T-cell (primary cell): ENCODE measurements at places on chromosomes 5 and 9. TPM values are rescaled to one million over a fixed set of nuclear protein-coding genes. Genes with fewer than 3 reads are reported as not detected.

Gene ANKRD33B
- 3.3 TPM for total RNA-seq

Gene FGF18
- 0.18 TPM for total RNA-seq

Gene FAM53C
- total RNA-seq, result 25.5 TPM

Gene PAX5
- 12.4 TPM for total RNA-seq

DNA sequence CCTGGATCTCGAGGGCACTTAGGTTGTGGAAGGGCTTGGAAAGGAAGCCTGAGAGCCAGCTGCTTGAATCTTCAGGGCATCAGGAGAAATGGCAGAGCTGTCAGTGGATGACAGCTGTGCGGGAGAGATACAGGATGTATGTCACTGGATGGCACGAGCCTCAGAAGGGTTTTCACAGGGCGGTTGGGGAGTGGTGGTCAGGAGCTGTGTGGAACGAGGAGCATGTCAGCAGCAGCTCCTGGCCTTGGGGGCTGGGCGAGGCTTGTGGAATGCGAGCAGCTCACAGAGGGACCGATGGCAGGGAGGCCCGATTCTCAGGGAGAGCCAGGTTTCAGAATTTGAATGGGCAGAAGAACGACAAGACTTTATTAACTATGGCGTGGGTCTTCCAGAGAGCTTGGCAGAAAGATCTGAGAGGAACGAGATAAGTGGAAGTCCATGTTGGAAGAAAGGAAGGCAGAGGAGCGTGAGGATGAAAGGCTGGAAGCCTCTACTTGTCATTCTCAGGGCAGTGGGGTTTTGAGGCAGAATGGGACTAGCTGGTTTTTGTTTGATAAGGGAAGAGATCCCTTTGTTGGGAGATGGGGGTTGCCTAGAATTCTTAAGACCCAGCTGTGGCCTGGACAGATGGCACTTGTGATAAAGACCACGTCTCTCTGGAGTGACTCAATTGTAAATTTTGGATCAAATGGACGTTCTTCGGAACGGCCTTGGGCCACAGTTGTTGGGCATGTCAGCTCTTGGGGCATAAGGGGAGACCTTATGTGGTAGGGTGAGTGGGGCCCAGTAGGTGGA lies 60.3 kb downstream of the SNX30 start:
- H3K27ac ChIP-seq, result no peak overlapping the region
- DNase-seq, result no peak
- H3K36me3 ChIP-seq, result no peaks in the 10 kb centered on the region
- no peaks in the 10 kb centered on the region for H3K27me3 ChIP-seq

DNA sequence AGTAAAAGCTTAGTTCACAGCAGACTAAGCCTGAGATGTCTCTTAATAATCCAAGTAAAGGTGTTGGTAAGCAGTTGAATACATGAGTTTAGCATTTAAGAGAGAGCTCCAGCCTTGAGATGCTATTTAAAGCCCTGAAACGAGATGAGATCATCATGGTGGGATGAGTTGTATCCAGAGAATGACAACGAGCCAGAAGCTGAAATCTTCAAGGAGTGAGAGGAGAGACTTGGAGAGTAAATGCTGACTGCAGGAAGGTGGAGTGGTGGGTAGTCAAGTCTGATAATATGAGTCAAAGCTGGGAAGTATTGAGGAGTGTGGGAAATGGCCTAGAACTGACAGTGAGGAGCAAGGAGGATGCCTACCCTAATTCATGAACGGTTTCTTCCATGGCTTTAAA lies 53.7 kb downstream of the PLAC8L1 start:
- H3K36me3 ChIP-seq, result no peaks in the 10 kb centered on the region
- H3K4me1 ChIP-seq, result no peaks in the 10 kb centered on the region
- H3K27ac ChIP-seq, result no peak overlapping the region
- H3K4me3 ChIP-seq, result no peak overlapping the region
- no peak for DNase-seq
- no peaks in the 10 kb centered on the region for H3K27me3 ChIP-seq

DNA sequence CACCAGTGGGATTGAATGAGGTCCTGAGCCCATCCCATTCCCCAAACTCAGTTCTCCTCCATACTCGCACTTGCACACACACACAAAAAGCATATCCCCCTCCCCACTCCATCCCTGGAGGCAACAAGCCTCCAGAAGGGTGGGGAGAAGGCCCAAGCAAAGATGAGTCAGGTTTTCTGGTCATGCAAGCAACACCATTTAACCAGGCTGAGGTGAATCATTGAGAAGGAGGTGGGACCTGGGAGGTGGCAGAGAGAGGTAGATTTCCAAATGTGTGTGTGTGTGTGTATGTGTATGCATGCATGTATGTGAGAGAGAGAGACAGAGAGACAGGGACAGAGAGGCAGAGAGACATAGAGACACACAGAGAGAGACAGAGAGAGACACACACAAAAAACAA lies 185.2 kb upstream of the TRIM32 start:
- no peaks in the 10 kb centered on the region for H3K27me3 ChIP-seq
- no peak overlapping the region for H3K4me3 ChIP-seq
- no peak for DNase-seq
- H3K36me3 ChIP-seq, result no peaks in the 10 kb centered on the region
- H3K27ac ChIP-seq, result no peak overlapping the region

- H3K36me3 ChIP-seq, result no peaks in the 10 kb centered on the region
- no peak for DNase-seq
- no peaks in the 10 kb centered on the region for H3K27me3 ChIP-seq
Measured at GRCh38 chr5:144329681-144330080, 159.0 kb downstream of the KCTD16 start.

GRCh38 chr5:144195448-144195847 lies 24.8 kb downstream of the KCTD16 start:
- DNase-seq, result no peak
- no peak overlapping the region for H3K27ac ChIP-seq
- H3K4me1 ChIP-seq, result peaks cover 15% of the 10 kb centered on the region
- no peaks in the 10 kb centered on the region for H3K27me3 ChIP-seq
